ENCODE measurements at places on chromosomes 2 and 18. TPM values are rescaled to one million over a fixed set of nuclear protein-coding genes. Genes with fewer than 3 reads are reported as not detected.

- no peak for DNase-seq
Measured at GRCh38 chr2:166625670-166626069, 131.6 kb upstream of the SCN7A start.

DNA sequence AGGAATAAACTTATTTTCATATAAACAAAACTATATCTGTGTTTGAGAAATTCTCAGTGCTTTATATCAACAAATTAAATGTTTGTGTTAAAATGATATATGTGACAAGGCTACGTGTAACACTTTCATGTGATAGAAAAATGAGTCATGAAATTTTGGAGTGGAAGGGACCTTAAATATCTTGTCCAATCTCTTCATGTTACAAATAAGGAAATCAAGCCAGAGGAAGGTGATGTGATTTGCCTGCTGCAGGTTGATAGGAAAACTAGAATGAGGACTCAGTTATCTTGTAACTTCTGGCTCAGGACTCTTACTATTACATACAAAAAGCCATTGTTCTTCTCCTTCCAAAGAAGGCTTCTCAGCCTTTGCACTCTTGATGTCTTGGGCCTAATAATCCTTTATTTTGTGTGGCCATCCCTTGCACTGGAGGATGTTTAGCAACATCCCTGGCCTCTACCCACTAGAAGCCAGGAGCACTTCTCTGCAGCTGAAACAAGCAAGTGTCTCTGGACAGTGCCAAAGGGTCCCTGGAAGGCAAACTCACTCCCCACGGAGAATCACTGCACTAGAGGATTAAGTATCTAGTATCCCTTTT lies 43.0 kb upstream of the NARS1 start:
- DNase-seq: no peak

QPCT gene
- total RNA-seq: 25.7 TPM

LONRF2 gene
- total RNA-seq: under 0.01 TPM
